ENCODE measurements at places on chromosomes 13 and 19.

GRCh38 chr19:2575734-2576481, 100.0 kb downstream of the GADD45B start:
- no peak for DNase-seq

DNA sequence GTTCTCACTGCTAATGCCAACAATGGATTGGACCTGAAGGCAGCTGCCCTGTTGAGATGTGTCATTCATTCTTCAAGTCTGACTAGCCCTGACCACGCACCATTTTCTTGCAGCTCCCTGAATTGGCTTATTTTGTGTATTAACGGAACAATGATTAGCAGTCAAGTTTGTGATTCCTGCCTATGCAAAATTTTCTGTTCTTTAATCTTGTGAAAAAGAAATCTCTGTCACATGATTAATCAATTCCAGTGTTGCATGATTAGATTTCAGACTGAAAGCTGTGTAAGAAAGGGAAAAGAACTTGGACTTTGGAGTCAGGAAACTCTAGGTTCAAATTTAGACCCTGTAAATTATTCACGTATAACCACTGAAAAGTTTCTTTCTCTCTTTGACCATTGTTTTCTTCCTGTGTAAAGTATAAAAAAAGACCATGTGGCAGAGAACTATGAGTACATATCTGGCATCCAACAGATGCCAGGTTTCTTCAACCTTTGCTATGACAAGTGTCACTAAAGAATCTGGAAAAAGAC, 64.5 kb upstream of the SLC10A2 start:
- no peak for DNase-seq

DNA sequence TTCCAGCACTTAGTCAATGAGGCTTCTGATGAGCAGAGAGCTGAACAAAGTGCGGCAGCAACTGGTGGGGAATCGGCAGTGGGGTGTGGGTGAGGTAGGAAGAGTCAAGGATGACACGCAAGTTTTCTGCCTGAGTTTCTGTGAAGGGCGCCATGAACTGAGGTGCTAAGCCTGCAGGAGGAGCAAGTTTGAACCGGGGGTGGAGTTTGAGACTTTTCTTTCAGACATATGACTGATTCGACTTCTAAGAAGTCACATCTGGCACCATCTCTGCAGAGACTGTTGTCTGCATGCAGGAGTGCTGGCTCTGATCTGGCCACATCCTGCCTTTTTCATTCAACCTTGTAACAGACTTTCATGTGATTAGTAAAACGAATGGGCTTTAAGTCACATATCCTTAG, 14.8 kb upstream of the GPI start:
- DNase-seq, result no peak

DNA sequence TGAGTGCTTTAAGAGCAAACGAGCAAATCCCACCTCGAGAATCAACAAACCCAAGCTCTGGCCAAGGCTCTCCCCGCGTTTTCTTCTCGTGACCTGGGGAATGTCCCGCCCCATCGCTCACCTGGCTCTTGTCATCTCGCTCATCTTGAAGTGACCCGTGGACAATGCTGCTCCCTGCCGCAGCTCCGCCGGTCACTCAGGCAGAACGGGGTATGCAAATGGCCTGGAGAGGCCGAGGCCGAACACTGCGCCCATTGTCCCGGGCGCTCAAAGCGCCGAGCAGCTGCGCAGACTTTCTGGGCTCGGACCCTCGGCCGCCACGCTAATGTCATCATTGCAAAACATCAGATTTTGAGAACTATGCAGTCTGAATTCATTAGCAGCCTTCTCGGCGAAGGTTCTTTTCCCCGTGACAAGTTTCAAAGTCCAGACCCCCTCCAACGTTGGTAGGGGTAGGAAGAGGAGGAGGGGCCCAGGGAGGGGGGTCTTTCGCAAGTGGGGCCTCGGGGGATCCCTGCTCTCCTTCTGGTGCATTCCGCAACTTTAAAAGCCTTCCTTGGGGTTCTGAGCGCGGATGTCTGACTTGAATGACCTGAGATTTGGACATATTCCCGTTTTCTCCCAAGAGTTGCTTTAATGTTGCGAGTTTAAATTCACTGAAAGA, 39.7 kb downstream of the SOX1 start:
- DNase-seq, result no peak

DNA sequence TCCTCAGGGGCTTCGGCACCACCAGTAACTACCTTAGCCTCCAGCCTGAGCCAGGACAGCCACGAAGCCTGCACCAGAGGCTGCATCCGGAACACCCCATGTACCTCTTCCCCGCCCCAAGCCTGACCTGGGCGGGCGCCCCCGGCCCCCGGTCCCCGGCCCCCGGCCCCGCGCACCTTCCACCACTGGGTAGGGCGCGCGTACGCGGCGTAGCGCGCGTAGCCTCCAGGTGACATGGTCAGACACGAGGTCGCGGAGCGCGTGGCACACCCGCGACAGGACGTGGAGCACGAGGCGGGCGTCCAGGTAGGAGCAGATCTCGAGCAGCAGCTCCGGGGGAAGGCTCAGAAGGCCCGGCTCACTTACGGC, 450 bp downstream of the FBXW9 start:
- no peak for DNase-seq

- no peak for DNase-seq
Measured at GRCh38 chr13:113115363-113116205, 7.0 kb upstream of the F10 start.

GRCh38 chr13:80824229-80824628, 483.3 kb upstream of the SPRY2 start:
- DNase-seq, result no peak

DNA sequence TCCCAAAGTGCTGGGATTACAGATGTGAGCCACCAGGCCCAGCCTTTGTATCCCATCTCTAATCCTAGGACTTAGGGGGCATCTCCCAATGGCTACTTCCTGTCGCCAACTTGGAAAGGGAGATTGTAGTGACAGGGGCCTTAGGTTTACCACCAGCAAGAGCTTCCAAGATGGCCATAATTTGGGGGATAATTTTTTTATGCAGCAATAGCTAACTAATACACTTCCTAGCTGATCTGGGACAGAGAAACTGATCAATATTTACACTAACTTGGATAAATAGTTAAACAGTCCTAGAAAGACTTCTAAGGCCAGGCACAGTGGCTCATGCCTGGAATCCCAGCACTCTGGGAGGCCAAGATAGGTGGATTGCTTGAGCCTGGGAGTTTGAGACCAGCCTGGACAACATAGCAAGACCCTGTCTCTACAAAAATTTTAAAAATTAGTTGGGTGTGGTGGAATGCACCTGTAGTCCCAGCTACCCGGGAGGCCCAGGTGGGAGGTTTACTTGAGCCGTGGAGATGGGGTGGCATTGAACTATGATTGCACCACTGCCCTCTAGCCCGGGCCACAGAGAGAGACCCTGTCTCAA, 5.3 kb upstream of the COLGALT1 start:
- DNase-seq, result no peak

DNA sequence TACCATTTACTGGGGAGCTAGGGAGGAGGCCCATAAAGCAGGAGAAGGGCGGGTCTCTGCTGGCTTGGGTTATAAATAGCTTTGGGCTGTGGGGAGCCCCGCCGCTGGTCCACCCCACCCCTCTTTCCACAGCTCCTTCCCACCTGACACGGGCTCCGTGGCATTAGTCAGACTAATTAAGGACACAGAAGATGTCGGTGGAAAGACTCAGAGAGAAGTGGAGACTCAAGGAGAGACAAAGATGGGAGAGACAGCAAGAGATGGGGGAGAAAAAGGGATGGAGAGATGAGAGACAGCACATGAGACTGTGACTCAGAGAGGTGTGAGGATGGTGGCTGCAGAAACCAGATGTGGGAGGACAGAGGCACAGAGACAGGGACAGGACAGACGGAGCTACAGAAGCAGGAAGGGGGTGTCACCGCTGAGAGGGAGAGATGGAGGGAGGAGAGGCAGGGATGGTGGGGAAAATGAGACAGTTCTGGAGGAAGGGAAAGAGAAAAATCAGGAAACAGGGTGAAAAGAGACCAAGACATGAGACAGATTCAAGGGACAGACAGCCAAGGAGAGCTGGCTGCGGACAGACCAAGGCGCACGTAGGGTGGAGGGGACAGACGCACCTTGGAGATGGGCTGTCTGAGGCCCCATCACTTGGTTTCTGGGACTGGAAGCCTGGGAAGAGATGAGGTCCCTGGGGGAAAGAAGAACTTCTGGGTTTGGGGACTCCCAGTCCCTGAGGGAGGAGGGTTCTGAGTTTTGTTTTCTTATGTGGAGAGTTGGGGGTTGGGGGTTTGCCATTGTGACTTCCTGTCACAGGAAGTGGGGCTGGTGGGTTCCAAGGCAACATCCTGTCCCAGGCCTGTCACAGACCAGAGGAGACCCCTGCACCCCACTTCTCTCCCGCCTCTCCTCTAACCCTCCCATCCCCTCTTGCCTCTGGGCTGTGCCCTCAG, 4.1 kb downstream of the ARHGEF1 start:
- DNase-seq, result peak; percentile 58

- DNase-seq, result no peak
Measured at GRCh38 chr13:57588639-57589038, 42.9 kb upstream of the PCDH17 start.
